ENCODE measurements at places on chromosomes 3 and 15.

DNA sequence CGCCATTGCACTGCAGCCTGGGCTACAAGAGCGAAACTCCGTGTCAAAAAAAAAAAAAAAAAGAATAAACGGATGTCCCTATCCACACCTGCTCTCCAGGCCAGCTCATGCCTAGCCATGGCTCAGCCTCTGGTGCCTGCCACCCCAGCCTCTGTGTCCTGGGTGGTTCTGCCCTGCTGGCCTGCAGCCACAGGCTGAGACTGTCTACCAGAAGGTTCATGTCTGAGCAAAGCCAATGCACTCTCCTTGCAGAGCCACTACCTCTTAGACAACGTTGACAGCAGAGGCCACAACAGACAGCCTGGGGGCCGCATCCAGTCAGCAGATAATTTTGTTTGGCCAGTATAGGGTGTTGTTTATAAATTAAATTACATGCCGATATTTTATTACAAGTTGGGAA is 127.7 kb downstream of the ASB7 start:
- no peak for DNase-seq

- no peak for DNase-seq
Measured at GRCh38 chr15:43920254-43920600, 93.4 kb downstream of the WDR76 start.

DNA sequence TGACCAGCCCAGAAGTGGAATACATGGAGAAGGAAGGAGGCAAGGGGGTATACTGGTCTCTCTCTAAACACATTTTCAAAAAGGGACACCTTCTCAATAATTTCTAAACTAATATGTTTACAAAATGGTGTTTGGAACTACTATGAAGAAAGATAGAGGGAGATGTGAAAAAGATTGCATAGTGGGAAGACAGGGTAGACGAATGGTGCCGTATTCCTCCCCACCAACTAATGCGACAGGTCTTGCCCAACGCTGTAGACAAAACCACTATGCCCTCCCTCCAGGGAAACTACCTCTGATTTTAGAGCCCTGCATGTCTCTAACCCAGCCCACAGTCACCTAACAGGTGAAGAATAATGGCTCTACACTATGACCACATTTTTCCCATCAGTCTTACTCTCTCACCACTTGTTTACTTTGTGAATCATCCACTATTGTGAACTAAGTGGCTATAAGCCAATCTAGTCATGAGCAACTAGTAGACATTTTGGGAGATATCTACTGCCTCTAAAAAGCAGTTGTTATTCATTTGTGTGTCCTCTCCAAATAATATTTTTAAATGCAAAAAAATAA is 108.2 kb upstream of the UBE2E2 start:
- no peak for DNase-seq

- DNase-seq, result no peak
Measured at GRCh38 chr3:42807929-42808328, 1.3 kb upstream of the ACKR2 start.

- DNase-seq, result no peak
Measured at GRCh38 chr15:42079401-42079908, 14.9 kb downstream of the PLA2G4D start.

DNA sequence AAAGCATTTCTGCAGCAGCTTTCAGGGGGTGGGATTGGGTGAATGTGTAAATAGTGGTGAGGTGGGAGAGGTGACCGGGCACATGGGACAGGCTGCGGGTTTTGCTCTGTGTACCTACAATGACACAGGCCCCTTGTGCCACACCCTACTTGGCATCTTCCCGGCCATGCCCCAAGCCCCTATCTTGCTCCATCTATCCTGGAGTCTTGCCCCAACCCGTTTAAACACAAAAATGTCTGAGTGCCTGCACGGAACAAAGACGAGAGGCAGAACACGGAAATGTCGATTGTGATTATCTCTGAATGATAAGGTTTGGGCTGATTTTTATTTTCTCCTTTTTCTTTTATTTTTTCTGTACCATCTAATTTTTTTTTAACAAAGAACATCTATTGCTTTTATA is 46.0 kb upstream of the SLC6A1 start:
- DNase-seq, result no peak
